Upper lobe of right lung (tissue), 1 donor: ENCODE measurements at places on chromosomes 3 and 15. TPM values are rescaled to one million over a fixed set of nuclear protein-coding genes. Genes with fewer than 3 reads are reported as not detected.

Gene GOLGA6L10
- total RNA-seq = 0.23 TPM

DNA sequence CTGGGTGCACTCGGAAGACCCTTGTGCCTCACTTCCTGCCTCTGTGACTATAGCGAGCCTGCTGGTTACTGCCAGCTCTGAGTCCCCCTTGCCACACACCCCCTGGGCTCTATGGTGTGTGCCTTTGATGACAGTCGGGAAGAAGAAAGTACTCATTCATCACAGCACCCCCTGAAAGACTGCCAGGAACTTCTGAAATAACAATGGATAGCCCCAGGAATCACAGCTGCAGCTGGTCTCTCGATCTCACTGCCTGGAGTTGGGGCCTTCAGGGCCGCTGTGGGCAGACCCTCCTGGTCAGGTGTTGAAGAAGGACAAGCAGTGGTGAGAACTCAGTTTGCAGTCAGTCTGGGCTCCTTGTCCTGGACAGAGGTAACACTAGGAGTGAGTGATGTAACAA is 9.8 kb upstream of the RPP14 start:
- H3K27me3 ChIP-seq = no peaks in the 10 kb centered on the region
- H3K27ac ChIP-seq = no peak overlapping the region
- no peaks in the 10 kb centered on the region for H3K36me3 ChIP-seq
- DNase-seq = no peak

- H3K4me3 ChIP-seq = no peak overlapping the region
- H3K4me1 ChIP-seq = no peaks in the 10 kb centered on the region
- H3K27ac ChIP-seq = no peak overlapping the region
- DNase-seq = no peak
- no peaks in the 10 kb centered on the region for H3K36me3 ChIP-seq
- H3K27me3 ChIP-seq = no peaks in the 10 kb centered on the region
Measured at GRCh38 chr15:67977414-67978089, 76.6 kb upstream of the PIAS1 start.

GRCh38 chr15:60353245-60353920 is 44.4 kb downstream of the ANXA2 start:
- no peaks in the 10 kb centered on the region for H3K27me3 ChIP-seq
- H3K4me3 ChIP-seq = no peak overlapping the region
- no peak for DNase-seq
- H3K36me3 ChIP-seq = peaks cover 95% of the 10 kb centered on the region

DNA sequence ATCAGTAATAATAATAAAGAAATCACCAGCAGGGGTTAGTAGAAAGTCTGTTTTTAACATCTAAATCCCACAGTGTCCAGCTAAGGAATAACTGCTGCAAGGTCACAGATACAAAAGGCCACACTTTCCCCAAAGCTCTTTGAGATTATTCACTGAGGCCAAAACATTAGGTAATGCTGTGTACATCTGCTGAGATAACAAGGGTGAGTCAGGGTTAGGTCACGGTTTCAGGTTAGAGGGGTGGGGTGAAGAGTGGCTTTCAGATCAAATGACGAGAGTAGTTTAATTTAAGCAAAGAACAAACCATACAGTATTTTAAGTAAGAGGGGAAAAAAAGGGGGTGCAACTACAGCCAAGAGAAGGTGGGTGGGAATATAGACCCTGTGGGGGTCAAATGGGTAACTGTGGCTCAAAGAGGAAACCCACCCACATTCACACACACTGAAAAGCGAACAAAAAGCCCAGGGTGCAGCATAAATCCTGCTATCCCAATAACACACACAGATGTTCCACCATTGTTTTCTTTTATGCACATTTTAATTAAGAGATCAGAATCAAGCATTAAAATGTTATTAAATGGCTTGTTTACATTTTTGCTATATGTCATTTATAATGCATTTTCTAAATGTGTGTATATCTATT is 412.9 kb downstream of the TIGIT start:
- no peak overlapping the region for H3K27ac ChIP-seq
- no peak overlapping the region for H3K4me3 ChIP-seq
- no peak for DNase-seq
- H3K27me3 ChIP-seq = no peaks in the 10 kb centered on the region
- H3K4me1 ChIP-seq = peaks cover 11% of the 10 kb centered on the region

GRCh38 chr15:51550841-51551240 is 71.7 kb downstream of the DMXL2 start:
- no peaks in the 10 kb centered on the region for H3K4me1 ChIP-seq
- H3K4me3 ChIP-seq = no peak overlapping the region
- no peaks in the 10 kb centered on the region for H3K36me3 ChIP-seq

GRCh38 chr3:26682406-26682805 is 59.8 kb downstream of the LRRC3B start:
- no peaks in the 10 kb centered on the region for H3K27me3 ChIP-seq
- H3K4me3 ChIP-seq = no peak overlapping the region
- DNase-seq = no peak

GRCh38 chr3:122392868-122393844 is 9.2 kb downstream of the FAM162A start:
- no peaks in the 10 kb centered on the region for H3K4me1 ChIP-seq
- H3K27ac ChIP-seq = no peak overlapping the region
- no peak for DNase-seq
- H3K4me3 ChIP-seq = no peak overlapping the region
- no peaks in the 10 kb centered on the region for H3K27me3 ChIP-seq
